ENCODE measurements at places on chromosomes 2 and 18.

DNA sequence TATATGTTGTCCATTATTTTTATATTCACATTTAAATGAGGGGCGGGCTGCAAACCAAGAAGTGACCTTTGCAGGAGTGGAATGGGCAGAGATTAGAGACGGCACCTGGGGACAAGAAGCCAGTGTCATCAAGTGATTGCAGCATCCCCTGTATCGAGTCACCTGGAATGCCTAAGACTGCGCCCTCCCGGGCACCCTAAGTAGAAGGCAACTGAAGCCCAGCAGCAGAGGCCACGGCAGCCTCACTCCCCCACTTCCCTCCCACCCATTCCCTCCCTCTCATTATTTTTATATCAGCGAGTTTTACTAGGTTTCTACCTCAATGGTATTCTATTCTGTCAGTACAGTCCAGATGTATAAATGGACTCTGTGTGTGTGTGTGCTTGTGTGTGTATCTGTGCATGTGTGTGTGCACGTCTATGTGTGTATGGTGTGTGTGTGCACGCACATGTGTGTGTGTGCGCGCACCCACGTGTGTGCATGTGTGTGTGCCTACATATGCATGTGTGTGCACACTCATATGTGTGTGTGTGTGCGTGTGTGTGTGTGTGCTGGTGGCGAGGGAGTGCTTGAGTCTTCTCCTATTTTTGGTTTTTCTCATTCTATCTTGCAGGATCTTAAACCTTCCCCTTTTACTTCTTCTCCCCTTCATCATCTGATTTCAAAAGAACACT lies 106.8 kb upstream of the SLC66A3 start:
- DNase-seq = no peak

- DNase-seq = no peak
Measured at GRCh38 chr18:457140-457519, 43.4 kb downstream of the COLEC12 start.

DNA sequence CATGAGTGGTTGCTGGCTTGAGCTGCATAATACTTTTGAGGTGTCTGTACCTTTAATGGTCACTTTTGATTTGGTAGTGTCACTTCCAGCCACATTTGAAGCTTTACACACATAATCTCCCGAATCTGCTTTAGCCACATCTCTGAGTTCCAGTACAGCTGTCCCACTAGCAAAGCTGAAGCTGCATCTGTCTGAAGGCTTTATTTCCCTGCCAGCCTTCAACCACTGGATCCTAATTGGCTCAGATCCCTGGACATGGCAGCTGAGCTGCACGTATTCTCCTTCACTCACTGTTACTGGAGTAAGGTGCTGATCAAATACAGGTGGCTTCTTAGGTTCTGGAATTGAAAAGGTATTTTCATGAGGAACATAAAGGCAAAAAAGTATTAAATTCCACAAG lies 99.7 kb downstream of the TTN start:
- DNase-seq = no peak

GRCh38 chr2:9443526-9443925 lies 20.1 kb downstream of the CPSF3 start:
- DNase-seq = no peak

GRCh38 chr2:17879137-17879912 lies 858 bp downstream of the KCNS3 start:
- DNase-seq = no peak

- DNase-seq = no peak
Measured at GRCh38 chr2:226154610-226155009, 645.0 kb downstream of the IRS1 start.

GRCh38 chr2:239529313-239530015 lies 128.6 kb upstream of the HDAC4 start:
- DNase-seq = no peak

GRCh38 chr2:20242727-20243377 lies 17.9 kb upstream of the SDC1 start:
- DNase-seq = no peak

DNA sequence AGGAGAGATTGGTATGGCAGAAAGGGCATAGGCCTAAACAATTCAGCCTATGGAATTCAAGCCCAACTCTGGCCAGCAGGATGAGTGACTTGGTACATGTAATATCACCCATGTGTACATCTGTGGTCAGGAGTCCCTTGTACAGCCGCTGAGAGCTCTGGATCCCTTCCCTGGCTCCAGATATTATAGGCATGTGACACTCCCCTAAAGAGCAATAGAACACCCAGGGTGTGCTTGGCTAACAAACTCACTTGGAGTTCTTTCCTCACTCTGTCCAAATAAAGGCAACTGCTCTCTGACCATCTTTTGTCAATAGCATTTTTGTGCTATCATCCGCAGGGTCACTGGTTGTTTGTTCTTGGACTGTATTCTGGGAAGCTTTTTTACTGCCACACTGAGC lies 197.4 kb upstream of the NCKAP5 start:
- DNase-seq = no peak

DNA sequence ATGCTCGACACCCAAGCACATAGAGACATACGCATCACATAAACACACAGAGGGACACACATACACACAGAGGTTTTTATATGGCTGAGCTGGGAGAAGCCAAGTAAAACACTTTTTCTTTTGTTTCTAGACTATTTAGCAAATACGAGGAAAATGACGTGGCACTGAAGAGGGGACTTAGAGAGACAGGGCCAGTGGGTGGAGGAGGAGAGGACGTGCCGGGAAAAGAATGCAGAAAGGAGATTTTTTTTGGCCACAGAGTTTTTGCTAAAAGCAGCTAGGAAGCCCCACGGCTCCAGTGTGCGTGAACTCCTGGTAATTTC lies 168.5 kb upstream of the KLF7 start:
- DNase-seq = no peak

DNA sequence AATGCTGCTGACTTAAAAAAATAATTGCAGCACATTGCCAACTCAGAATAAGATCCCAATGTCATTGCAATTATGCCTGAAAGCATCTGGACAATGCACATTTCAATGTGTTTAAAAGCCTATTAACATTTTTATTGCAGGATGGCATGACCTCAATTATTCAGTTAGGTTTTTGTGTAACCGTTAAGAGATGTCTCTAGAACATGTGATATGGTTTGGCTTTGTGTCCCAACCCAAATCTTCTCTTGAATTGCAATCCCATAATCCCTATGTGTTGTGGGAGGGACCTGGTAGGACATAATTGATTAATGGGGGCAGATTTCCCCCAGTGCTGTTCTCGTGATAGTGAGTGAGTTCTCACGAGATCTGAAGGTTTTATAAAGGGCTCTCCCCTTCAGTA lies 43.2 kb upstream of the ZC3H15 start:
- no peak for DNase-seq

DNA sequence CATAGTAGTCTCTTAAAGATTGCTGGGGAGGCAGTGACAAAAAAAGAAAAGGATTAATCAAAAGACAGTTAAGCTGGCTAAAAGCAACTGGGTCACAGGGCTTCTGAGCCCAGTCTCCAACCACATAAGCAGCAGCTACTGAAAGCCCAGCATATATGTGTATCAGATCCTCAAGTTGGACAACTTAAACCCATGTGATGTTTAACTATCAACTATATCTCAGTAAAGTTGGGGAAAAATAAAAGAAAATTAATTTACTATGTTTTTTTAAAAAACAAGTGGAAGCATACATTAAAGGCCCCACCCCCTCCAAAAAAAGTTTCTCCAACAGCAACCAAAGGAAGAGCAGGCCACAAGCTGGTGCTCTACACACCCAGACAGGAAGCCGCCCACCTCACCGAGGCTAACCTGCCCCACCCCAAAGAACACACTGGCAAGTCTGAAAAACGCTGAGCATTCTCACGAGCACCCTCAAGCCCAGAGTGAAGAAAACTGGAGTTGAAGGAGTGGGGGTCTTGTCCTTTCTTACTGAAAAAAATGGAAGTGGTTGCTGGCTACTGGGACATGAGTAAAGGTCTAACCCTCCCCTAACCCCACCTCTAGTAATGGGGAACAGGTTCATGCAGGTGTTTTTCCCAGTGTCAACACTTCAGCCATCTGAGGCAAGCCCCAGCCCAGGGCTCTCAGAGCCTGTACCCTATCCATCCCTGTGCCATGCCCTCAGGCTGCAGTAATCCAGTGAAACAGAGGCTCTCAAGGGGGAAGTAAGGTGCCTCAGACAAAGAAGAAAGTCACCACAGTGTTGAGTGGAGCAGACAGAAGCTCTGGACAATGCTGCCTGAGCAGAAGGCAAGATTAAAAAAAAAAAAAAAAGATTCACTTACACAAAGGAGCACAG lies 106.3 kb downstream of the GYPC start:
- DNase-seq = no peak

All from stimulated activated CD8-positive, alpha-beta memory T cell treated with anti-CD3 and anti-CD28 coated beads, Interleukin-7, amount 100 ng/mL, for 1 hour (primary cell).